Left ventricle myocardium inferior (tissue), 1 donor: ENCODE measurements at places on chromosomes 1 and 21.

DNA sequence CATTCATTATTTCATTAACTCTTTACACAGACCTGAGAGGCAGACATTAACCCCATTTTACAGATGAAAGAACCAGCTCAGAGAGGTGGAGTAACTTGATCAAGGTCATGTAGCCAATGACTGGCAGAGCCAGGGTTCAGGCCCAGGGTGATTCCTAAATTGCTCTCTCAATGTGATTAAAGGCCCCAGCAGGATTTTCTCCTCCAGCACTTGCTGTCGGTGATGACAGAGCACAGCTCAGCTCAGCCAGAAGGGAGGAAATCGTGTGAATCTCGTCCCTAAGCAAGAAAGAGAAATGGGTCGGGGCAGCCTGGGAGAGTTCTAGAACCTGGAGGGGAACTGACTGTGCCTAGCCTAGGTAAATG, 19.5 kb upstream of the RNF19B start:
- no peak for DNase-seq

GRCh38 chr1:5991381-5992025, 722 bp downstream of the NPHP4 start:
- peak; percentile 54 for DNase-seq

- no peak for DNase-seq
Measured at GRCh38 chr1:201466492-201466891, 2.5 kb downstream of the PHLDA3 start.

- no peak for DNase-seq
Measured at GRCh38 chr1:197174818-197175217, 28.3 kb upstream of the ASPM start.

DNA sequence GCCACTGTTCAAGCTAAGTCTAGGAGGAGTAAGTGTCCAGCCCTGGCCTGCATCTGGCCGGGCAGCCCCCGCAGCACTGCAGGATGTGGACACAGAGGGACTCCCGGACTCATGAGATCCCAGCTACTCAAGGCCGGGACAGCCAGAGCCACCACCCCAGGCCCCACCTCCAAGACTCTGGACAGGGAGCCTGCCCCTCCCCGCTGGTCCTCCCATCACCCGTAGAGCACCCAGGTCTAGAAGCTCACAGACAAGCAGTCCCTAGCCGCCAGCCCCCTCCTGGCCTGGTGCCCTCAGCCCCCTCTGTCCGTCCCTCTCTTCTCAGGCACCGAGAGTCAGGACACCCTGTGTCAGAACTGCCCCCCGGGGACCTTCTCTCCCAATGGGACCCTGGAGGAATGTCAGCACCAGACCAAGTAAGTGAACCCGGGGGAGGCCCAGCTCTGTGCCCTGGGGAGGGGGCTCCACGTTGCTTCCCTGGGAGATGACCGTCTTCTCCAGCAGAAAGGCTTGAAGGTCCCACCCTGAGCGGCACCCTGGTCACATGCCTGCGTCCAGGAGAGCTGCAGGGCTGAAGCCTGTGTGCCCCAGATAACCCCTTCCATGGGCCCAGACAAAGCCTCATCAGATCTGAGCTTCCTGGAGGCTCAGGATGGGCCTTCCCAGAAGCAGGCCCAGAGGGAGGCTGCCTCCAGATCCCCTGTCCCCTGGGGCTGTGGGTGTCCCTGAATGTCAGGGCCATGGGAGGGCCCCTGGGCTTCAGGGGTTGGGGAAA, 4.3 kb downstream of the TNFRSF14 start:
- no peak for DNase-seq

- no peak for DNase-seq
Measured at GRCh38 chr1:212186427-212187207, 98.6 kb upstream of the PPP2R5A start.

DNA sequence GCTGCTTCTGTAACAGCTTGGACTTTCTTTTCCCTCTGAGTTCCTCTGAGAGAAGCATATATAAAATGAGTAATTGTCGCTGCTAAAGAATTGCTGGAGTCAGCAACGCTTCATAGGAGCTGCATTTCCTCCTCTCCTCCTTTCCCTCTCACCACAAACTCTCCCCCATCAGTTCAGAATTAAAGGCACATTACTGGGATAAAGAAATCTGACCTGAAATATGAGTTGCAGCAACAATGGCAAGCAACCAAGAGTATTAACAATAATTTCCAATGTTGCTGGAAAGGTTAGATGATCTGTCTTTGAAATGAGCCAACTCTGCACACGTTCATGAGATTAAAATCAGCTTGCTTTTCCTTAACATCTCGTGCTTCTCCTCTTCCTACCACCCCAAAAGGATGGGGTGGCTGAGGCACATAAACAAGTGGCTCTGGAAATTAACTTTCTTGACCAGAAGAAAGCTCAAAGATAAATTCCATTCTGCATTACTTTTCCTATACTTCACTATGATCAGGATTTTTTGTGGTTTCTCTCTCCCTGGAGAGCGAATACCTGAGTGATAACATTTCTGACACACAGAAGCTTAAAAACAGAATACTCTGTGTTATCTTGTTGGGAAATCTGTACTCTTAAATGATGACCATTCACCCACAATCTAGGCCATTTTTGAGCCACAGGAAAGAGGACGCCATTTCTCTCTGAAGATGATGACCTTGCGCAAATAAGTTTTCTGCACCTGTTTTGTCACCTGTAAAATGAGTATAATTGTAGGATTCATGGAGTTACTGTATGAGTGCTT, 90.2 kb downstream of the TGFBR3 start:
- DNase-seq = no peak

- DNase-seq = no peak
Measured at GRCh38 chr21:26061437-26061836, 109.1 kb downstream of the APP start.

GRCh38 chr1:6096243-6097116, 50.8 kb downstream of the KCNAB2 start:
- peak; percentile 12 for DNase-seq

DNA sequence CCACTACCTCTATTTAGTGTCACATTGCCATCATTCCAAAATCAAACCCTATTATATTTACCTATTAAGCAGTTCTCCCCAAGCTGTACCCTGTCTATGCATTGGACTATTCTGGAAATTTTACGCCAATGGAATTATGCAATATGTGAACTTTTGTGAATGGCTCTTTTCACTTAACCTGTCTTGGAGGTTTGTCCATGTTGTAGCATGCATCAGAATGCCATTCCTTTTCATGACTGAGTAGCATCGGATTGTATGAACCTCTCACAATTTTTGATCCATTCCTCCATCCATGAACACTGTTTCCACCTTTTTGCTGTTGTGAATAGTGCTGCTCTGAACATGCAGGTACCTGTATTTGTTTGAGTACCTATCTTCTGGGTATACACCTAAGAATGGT, 33.7 kb downstream of the FAM163A start:
- no peak for DNase-seq

DNA sequence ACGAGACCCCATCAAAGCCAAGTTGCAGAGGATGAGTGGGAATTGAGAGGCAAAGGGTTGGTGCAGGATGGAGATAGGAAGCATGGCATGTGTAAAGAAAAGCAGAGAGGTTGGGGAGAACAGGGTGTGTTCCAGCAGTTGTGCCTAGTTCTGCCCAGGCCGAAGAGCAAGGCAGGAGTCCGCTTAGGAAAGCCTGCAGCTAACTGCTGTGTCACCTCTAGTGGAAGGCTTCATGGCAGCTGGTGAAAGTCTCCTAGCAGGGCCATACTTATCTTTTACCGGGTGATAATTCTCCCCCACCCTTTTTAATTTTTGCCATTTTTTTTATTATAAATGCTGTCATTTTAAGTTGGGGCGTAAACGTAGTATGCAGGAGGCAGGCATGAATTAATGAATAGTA, 93.6 kb downstream of the NFIA start:
- no peak for DNase-seq

DNA sequence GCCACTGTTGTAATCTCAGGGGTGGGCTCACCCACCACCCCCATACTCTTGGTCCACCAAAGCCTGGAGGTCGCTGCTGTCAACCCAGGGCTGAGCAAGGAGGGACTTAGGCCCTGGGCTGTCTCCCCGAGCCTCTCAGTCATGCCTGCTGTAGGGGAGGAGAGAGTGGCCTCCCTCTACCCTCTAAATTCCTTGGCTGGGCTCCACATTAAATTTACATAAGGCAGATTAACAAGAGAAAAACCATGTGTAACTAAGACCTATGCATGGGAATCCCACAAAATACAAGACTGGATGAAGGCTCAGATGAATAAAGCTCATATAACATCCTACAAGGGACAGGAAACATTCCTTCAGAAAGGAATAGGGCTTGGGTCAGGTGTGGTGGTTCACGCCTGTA, 1.8 kb upstream of the PIK3CD start:
- DNase-seq = no peak

- DNase-seq = peak; percentile 43
Measured at GRCh38 chr1:217453816-217454215, 177.1 kb downstream of the GPATCH2 start.

DNA sequence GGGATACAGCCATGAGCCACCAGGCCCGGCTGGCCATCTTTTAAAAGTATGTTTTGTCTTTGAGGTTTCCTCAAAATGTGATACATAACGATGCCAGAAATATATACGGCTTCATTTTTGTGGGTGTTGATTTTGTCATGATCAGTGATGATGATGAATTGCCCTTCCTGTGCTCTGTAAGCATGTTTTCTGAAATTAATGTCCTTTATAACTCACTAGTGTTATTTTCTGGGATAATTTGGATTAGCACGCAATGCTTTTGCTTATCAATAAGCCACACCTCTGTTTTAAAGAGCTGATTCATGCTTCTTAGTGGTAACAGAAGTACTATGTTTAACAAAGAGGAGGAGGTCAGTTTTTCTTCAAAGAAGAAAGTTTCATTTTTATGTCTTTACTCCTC, 25.6 kb downstream of the PHACTR4 start:
- DNase-seq = no peak

DNA sequence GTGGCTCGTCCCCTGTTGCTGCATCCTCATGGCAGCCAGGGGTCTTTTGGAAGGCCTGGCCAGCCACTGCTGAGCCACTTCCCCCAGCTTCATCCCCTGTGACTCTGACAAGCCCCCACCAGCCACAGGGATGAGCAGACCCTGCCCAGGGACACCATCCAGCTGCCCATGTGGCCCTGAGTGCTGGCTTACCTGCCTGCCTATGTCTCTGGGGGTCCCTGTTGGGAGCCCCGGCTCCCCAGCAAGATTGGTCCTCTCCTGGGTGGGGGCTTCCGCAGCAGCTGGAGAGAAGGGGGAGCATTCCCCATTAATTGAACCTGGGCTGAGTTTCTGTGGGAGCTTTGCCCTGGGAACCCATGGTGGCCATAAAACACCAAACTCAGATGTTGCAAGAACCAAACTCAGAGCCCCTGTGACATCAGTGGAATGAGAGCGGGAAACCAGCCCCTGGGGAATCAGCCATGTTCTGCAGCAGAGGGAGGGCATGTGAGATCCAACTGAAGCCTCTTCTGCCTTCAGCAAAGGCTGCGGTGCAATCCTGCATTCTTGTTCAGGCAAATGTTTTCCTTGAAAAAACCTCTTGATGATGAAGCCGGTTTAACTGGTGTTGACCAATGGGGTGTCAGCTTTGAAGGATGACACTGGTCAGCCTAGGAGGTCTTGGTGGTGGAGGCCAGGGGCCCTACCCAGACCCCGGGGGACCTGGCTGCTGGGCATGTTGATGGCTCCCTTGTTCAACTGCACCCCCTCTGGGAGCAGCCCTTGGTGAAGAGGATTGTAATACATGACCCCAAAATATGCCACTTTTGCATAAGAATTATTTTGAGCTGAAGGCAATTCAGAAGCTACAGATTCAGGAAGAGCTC, 28.3 kb upstream of the COL18A1 start:
- peak; percentile 17 for DNase-seq

- no peak for DNase-seq
Measured at GRCh38 chr1:156406251-156406650, 37.2 kb downstream of the RHBG start.

DNA sequence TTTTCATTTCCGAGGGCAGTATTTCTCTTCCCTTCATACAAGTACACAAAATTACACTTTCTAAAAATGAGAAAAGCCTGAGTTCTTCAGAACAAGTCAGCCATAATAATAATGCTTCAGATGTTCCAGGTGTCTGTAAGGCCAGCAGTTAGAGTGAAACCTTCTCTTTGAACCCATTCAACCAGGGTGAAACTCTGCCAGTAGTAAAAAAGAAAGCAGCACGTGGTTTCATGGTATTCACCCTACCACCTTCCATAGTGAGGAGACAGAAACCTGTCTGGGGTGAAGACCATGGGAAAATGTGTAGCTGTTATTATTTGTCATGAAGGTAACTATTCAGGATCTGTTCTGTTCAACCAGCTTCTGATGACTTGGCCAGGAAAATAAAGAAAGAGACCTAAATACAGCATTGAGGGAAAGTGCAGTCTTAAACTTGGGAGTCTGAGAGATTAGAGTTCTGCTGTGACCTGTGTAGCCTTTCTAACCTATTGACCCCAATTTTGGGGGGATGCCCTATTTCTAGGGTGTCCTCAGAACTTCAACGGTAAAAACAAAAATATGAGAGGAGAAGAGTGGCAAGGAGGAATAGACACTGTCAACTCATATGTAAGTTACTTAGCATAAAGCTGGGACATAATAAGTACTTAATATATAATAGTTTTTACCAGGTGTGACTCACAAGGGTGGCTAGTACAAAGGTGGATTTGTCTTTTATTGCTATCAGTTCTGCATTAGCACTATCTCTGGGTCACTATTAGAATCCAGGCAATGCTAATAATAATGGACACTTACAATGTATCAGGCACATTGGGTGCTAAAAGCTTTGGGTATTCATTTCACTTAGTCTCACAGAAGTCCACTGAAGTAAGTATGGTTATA, 70.0 kb upstream of the TNFSF4 start:
- no peak for DNase-seq

DNA sequence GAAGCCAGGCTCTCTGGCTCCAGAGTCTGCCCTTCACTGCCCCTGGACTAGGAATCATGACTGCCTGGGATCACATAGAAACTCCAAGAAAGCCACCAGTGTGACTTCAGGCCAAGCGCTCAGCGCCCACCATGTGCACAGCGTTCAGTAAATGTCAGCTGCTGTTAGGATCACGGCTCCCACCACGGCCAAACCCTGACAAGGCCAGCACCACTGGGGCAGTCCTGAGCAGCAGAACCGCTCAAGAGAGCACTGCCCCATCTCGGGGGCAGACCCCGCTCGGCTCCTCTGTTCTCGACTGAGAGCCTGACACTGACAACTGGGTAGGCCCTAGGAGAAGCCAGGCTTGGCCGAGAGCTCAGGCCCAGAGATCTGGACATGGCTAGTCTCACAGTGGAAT, 10.0 kb downstream of the CAPZB start:
- no peak for DNase-seq

GRCh38 chr1:93774707-93775106, 93.1 kb upstream of the BCAR3 start:
- no peak for DNase-seq

DNA sequence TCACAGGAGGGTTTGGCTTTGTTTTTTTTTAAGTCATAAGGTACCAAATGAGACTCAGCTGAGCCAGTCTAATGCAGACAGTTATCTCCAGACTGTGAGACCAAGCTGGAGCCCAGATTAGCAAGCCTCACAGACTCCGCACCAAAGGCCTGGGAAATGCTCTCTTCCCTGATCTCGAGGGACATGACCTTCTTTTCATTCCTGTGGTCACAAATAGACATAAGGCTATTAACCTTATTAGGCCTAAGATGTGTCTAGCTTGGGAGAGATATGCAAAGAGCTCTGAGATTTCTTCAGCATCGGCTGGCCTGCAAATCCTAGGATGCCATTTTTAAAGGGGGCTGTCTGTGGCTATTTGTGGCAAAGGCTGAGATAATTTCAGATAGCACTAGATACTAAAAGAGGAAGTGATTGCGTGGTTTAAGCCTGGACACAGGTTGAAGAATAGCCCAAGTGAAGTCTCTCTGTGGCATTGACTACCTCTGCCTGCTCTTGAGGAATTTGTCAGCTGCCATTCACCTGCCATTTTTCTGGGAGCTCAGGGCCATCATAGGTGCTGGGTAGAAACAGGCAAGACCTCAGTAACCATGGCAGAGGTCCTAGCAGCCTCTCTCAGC, 301.3 kb downstream of the SIPA1L2 start:
- DNase-seq = no peak
